ENCODE measurements at places on chromosomes 1 and 21.

DNA sequence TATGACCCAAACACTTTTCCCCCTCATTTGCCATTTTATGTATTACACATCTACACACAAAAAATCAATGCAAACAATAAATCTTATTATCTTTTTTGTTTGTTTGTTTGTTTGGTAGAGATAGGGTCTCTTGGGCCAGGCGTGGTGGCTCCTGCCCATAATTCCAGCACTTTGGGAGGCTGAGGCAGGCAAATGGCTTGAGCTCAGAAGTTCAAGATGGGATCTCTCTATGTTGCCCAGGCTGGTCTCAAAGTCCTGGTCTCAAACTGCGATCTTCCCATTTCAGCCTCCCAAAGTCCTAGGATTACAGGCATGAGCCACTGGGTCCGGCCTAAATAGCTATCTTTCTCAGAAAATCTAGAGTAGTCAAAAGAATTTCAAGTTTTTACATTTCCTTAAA, 1.2 kb upstream of the DBT start:
- DNase-seq: no peak

DNA sequence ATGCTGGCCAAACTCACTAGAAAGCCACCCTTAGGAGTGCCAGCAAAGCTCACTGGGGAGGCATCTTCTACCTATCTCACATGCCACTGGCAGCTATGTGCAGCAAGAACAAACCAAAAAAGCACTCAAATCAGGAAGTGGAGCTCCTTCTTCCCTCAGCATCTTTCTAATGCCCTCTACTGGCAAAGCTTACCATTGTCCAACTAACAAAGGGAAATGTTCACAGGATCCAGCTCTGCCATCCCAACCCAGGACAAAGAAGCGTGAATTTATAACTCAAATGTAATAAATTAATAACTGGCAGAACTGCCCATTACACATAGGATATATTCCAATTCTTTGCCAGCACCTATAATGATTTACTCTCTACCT, 38.9 kb downstream of the LEPR start:
- no peak for DNase-seq

- DNase-seq: no peak
Measured at GRCh38 chr1:224802617-224803016, 126.9 kb upstream of the DNAH14 start.

DNA sequence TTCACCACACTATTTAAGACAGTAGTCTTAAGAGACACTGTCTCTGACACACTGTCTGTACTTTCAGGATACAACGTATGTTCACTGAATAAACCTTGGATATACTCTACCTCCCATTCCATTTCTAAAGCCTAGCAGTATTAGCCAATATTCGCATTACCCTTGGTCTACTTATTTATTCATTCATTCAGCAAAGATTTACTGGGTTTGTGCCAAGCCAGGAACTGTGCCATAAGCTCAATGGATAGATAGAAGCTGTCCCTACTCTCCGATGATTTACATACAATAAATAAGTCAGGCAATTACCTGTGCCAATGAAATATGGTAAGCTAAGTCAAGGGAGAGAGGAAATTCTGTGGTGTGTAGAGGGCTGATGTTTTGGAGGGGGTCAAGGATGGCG, 195.2 kb upstream of the RAB4A start:
- peak; percentile 93 for DNase-seq

DNA sequence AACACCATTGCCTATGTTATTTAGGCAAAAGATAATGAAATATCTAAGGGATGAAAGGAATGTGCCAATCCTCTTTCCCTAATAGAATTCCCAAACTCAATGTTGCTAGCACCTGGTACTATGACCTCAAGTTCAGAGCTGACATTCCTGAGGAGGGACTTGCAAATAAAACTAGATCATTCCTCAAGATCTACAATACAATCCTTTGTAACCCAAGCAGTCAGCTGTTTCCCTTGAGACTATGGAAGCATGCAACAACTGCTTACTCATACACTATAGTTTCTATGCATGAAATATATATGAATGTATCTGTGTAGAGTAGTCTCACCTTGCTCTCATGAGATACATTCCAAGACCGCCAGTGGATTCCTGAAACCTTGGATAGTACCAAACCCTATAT, 65.0 kb downstream of the ABL2 start:
- DNase-seq: no peak

GRCh38 chr1:44168520-44169098, 27.2 kb upstream of the KLF18 start:
- no peak for DNase-seq

GRCh38 chr1:59293206-59293605, 3.7 kb upstream of the FGGY start:
- DNase-seq: no peak

- DNase-seq: no peak
Measured at GRCh38 chr1:22131062-22131461, 11.8 kb downstream of the WNT4 start.

DNA sequence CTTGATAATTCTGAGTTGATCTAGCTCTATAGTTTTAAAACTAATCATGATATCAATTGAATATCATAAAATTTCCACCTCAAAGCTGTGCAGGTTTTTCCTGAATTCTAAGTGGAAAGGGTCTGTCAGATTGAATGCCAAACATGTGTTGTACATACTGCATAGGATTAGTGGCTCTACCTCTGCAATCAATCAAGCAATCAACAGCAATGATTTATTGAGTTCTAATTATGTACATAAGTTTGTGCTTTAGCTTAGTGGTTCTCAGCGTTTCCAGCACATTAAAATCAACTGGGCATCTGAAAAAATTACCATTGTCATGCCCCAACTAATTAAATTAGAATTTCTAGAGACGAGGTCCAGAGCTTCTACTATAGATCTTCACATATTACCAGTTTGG, 251.5 kb downstream of the BACH1 start:
- no peak for DNase-seq

DNA sequence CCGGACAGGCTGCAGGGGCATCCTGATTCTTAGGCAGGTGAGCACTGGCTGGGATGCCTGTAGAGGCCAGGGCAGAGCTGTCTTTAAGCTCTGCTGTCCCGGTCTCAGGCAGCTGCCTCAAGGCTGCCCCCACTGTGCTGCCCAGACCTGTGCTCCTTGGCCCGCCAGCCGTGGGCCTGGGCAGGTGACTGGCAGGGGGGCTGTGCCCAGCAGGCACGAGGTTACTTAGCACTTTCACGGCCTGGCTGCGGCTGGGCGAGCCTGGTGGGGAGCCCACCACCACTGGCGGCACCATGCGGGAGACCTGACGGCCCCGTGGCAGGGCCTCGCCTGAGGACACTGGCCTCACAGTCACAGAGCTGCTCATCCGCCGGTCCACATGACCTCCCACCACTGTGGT, 8.2 kb downstream of the CRYBG2 start:
- DNase-seq: no peak

GRCh38 chr1:182802006-182802803, 12.6 kb downstream of the NPL start:
- DNase-seq: no peak
